SK-N-SH treated with all-trans-retinoic acid at 6 μM for 48 hours (cell line): ENCODE measurements at places on chromosomes 12 and 14.

- ATAC-seq, result no peak
Measured at GRCh38 chr12:88235183-88235833, 93.2 kb downstream of the TMTC3 start.

- no peak for ATAC-seq
Measured at GRCh38 chr14:93084866-93085857, 30.6 kb downstream of the ITPK1 start.

GRCh38 chr14:99681832-99682148 is 2.3 kb upstream of the CYP46A1 start:
- no peak for ATAC-seq

DNA sequence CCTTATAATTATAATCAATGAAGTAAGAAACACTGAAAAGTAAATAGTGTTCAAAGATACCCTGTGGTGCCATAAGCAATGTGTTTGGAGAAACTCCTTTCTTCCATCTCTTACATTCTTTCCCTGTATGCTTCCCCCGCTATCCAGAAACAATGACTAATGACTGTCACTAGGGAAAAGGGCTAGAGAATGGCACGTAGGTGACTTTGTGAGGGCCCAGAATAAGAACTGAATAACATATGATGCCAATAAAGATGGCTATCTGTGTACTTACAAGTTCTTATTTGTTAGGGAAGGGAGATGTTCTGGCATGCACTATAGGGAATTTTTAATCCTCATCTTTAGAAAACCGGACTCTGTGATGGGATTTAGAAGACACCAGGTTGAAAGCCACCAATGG is 4.7 kb upstream of the KRT7 start:
- no peak for ATAC-seq

DNA sequence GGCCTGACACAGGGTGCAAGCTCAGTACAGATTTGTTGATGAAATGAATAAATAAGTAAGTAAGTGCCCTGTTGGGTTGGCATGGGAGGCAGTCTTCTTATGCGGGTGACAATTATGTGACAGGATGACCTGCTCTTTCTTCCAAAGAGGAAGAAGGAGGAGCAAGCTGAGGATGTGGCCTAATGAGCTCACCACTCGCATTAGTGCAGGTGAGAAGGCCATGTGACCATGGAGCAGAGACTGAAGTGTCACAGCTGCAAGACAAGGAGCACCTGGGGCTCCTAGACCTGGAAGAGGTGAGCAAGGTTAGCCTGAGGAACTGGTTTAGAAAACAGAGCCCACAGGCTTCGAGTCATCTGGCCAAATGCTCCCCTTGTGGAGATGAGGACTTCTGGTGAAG is 34.9 kb downstream of the LRTM2 start:
- no peak for ATAC-seq

DNA sequence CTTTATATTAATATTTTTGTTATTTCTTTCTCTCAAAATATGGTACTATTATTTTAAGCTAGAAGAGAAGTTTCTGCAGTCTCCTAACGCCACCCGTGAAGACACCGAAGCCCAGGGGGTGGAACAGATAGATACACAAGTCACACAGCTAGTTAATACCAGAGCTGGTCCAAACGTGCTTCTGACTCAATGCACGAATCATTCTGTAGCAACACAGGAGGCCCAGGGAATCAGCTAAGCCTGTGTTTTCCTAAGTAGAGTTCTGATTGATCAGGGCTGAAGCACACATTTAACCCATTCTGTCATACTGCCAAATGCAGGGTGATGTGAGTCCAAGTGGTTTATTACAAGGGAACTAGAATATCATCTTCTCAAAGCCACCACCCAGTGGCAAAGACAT is 116.9 kb upstream of the PWP1 start:
- no peak for ATAC-seq

DNA sequence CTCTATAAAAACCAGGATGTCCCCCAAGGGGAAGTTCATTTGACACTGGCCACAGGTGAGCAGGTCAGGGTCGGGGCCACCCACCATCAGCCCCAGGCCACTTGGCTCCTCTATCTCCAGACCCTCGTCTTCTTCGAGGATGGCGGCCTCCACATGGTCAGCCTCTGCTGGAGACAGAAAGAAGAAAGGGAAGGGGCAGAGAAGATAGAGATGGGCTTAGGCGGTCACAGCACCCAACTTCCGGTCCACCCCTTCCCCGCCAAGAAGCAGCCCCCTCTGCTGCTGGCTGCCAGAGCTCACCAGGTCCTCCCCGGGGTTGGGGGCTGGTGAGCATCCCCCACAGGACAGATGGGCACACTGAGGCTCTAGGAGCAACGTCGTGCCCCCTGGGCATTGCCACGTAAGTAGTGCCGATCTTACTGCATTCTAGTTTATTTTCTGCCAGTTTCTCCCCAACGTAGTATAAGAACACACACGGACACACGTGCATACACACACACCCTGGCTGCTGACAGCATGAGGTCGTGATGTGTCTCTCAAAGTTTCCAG is 14.2 kb downstream of the BCL11B start:
- ATAC-seq, result no peak
